Uterine smooth muscle cell (primary cell): ENCODE measurements at places on chromosomes 7 and 10. TPM values are rescaled to one million over a fixed set of nuclear protein-coding genes. Genes with fewer than 3 reads are reported as not detected.

MUC12 gene
- 0.37 and 0.44 TPM in 2 replicates for total RNA-seq

BEND7 gene
- total RNA-seq, result 1.9 and 5.4 TPM in 2 replicates

CPA2 gene
- total RNA-seq, result not detected in 2 replicates

TFEC gene
- total RNA-seq, result 0.11 and 0.50 TPM in 2 replicates

ARMS2 gene
- not detected in 2 replicates for total RNA-seq

NRG3 gene
- total RNA-seq, result under 0.01 TPM in 1 of 2 replicates, not detected in the other

CNTNAP2 gene
- under 0.01 TPM in 1 of 2 replicates, not detected in the other for total RNA-seq

BRI3 gene
- 37.7 and 57.4 TPM in 2 replicates for total RNA-seq

PON1 gene
- not detected in 2 replicates for total RNA-seq
